ENCODE measurements at places on chromosomes 13 and 19.

- DNase-seq = no peak
These were observed 273.8 kb downstream of the SLITRK6 start for GRCh38 chr13:85525411-85525810.

DNA sequence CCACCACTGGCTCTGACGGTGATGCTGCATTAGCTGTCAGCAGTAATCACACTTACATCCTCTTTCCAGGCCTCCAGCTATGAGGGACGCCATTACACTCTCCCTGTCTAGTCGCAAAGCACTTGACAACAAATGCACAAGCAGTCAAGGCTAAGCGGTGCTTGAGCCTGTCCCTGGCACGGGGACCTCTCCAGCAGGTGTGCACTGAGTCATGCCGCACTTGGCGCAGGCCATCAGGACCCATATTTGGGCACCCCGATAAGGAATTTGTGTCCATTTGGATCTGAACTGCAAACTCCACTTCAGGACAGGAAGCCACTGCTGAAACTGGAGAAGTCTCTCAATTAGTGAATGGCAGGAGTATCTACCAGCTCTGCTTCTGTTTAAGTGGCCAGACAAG is 301.9 kb upstream of the OBI1 start:
- DNase-seq = no peak

DNA sequence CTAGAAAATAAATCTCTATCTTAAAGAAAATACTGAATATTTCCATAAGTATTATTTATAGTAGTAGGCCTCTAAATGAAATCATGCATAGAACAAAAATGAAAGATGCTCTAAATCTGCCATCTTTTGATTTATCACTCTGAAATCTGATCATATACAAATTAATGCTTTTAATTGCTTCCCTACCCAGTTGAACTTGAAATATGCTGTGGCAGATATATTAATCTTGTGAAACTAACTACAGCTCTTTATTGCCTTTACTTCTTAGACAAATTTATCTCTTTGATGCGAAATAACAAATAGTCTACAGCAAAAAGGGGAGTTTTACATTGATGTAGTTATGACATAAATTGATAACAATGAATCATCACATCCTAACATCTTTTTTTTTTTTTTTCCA is 510.7 kb upstream of the SLITRK6 start:
- DNase-seq = no peak

- DNase-seq = no peak
These were observed 26.7 kb upstream of the NAPA start for GRCh38 chr19:47541518-47541917.

GRCh38 chr13:113415032-113415431 is 38.3 kb downstream of the ADPRHL1 start:
- no peak for DNase-seq

DNA sequence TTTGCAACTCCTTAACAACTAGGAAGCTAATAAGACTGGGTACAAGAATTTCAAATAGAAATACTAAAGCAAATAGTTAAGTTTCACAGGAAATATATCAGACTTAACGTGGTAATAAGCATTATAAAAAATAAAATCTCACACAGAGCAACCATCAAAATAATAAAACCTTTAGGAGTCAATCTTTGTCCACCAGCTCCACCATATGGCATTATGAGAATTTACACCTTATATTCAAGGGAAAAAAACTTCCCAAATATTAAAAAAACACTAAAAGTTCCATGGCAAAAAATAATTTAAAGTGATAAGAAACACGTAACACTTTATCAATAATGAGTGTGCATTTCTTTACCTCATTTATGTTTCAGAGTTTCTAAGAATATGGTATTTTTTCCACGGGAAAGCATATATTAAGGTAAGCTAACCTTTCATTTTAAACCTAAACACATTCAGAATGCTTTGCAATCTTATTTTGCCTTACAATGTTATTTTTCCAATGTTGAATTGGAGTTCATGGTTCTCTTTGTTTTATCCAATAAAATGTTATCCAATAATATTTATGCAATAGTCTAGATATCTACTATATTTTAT is 423.2 kb upstream of the SGCG start:
- DNase-seq = no peak

GRCh38 chr19:31693933-31694269 is 344.7 kb upstream of the TSHZ3 start:
- DNase-seq = no peak

DNA sequence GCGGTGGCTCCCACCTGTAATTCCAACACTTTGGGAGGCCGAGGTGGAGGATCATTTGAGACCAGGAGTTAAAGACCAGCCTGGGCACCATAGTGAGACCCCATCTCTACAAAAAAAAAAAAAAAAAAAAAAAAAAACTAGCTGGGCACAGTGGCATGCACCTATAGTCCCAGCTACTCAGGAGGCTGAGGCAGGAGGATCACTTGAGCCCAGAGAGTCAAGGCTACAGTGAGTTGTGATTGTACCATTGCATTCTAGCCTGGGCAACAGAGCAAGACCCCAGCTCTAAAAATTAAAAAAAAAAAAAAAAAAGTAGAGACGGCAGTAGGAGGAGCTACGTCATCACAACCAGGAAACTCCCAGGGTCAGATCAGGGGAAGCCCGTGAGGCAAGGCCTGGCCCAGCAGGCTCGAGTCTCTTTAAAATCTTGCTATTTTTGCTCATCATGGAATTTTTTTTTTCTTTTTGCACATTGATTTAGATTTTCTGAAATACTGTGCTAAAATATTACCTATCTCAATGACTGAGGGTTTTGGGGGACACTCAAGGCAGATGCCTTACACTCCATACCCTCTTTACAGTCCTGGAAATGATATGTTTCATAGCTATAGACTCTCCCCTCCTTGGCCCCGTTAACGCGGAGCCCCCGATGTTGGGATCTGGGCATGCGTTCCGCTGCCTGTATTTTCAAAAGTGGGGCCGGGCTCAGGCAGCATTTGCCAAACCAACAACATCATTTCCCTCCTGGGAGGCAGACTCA is 44.4 kb upstream of the USE1 start:
- no peak for DNase-seq

DNA sequence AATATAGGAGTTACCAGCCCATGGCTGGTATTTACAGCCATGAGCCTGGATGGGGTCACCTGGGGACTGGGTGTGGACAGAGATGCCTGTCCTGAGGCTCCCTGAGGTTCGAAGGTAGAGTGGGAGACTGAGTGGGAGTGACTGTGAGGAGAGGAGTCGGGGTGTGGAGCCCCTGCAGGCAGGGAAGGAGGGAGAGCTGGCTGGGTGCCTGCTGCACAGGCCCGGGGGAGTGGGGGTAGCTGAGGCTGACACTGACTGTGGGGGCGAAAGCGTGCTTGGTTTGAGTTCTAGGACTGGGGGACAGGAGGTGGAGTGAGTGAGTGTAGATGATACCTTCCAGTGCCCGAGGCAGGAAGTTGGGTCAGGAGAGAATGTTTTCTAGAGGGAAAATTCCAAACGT is 7.1 kb downstream of the RAB11B start:
- DNase-seq = no peak

DNA sequence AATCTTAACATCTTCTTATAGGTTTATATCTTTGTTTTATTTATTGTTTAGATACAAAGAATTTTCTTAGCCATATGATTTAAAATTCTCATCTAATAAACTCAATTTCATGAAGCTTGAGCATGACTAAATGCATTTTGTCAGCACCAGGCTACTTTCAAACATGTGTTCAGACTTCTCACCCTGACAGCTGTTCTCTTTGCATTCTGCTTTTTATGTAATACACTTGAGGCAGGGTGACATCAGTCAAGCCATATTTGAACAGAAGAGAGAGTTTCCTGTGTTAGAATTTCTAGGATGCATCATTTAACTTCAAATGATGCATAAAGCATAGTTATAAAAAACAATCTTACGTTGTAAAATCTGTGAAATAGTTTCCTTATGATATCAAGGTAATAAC is 1295.1 kb upstream of the PCDH20 start:
- no peak for DNase-seq

GRCh38 chr13:44172281-44172810 is 201.3 kb upstream of the SERP2 start:
- DNase-seq = no peak

DNA sequence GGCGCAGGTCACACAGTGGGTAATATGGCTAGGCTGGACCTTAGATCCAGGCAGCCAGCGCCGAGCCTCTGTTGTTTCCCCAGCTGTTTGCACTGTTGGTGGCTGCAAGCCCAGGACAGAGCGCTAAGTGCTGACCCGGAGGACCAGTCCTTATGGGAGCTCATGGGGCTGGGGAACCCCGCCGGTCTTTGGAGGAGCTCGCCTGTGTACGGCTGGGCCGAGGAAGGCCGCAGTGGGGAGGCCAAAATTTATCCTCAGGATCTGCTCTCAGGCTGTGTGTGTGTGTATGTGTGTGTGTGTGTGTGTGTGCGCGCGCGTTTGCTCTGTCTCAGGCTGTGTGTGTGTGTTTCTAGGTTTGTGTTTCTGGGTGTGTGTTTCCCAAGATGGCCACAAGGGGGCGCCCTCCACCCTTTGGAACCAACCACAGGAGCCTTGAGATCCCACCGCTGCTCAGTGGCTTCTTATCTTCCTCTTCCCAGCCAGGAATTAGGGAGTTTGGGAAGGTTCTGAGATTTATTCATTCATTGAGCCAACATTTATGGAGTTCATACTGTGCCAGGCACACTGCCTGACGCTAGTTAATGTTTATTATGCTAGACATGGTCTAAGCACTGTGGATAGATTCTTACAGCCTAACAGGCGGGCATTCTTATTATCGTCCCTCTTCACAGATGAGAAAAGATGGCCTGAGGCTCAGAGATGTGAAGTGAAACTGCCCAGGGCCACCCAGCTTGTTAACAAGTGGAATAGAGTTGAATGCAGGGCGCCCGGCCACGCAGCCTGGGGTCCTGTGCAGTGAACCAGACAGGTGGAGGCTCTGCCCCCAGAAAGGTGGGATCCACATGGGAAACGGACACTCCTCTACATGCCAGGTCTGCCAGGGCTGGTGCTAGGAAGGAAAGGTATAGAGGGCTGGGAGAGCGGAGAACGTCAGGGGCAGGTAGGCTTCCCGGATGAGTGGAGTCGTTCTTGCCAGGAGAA is 13.0 kb downstream of the PGLYRP1 start:
- DNase-seq = peak; percentile 82

GRCh38 chr19:29119590-29119989 is 93.4 kb downstream of the UQCRFS1 start:
- DNase-seq = no peak

DNA sequence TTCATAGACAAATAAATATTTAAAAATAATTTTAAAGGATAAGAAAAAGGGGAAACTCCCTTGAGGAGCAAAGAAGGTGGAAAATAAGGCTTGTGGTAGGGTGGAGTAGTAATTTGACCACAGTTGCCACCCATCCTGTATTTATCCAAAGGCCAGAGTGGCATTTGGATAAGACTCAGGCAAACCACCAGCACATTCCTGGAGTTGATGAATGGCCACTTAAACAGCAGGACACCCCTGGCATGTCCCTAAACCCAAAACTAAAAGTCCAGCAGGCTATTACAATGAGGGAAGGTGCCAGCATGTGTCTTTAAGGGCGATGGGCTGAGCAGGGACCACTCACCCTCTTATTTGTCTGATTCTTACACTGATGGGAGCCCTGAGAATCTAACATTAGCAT is 9.8 kb upstream of the FRY start:
- no peak for DNase-seq

DNA sequence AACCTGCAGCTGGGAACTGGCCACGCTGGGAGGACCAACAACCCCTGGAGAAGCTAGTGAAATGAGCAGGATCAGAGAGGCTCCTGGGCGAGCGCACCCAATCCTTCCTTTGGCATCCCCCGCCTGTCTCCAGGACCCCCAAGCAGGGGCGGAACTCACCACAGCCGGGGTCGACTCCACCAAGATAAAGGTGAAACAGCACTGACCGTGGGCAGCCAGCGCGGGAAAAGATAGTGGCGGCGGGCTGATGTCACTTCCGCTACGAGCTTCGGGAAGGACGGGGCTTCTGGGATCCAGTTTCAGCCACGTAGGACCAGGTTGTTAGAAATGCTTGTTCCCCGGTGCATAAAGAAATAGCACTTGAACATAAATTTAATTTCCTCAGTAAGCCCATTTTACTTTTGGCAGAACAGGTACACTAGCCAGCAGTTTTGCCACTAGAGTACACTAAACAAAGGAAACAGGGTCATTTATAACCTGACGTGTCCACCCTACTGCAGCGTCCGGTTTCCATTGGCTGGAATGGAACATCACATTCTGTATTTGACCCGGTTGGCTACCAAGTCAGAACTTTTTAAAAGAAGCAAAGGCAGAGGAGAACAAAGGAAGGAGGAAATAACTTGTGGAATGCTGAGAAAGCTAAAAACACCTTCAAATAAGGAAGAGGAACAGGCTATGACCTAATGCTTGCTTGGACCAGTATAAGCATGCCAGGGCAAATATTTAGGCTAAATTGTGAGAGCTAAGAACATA is 25.5 kb upstream of the ZNF562 start:
- no peak for DNase-seq

GRCh38 chr19:51916167-51916566 is 11.1 kb upstream of the ZNF613 start:
- no peak for DNase-seq

GRCh38 chr13:27542220-27542619 is 78.1 kb downstream of the LNX2 start:
- DNase-seq = no peak

- no peak for DNase-seq
These were observed 51.9 kb downstream of the GGACT start for GRCh38 chr13:100536643-100537180.

DNA sequence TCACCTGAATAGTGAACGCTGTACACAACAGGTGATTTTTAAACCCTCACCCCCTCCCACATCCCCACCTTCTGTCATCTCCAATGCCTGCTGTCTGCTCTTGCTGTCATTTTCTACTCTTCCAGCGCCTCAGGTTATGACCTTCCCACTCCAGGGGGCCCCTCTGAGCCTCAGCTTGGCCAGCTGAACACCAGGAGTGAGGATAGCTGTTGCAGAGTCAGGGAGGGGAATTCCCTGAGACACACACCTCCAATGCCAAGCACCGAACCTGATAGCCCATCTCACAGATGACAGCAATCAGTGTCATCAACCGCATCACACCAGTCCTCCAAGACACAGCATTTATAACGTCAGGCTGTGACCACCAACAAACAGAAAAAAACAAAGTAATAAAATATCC is 193.5 kb downstream of the ZNF536 start:
- DNase-seq = no peak

GRCh38 chr13:48158290-48158689 is 63.4 kb upstream of the MED4 start:
- no peak for DNase-seq

DNA sequence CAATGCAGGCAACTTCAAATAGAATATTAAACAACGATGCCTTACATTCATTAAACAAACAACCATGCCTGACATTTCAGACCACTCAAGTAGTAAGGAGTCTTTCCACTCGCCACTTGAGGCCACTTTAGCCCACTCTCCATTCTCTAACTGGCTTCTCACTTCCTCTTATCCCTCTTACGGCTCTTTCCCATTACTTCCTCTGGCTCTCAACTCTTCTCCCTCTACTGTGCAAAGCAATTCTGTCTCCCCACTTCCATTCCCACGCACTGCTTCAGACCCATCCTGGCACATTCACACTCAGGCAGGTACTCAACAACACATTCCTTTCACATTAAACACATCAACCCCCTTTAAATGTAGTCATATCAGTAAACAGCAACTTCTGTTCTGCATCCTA is 229.8 kb upstream of the IPO5 start:
- DNase-seq = no peak

GRCh38 chr19:29845574-29846176 is 33.9 kb downstream of the CCNE1 start:
- DNase-seq = peak; percentile 27

GRCh38 chr19:40253611-40254092 is 27.2 kb upstream of the CCNP start:
- no peak for DNase-seq

- DNase-seq = no peak
These were observed 5.2 kb upstream of the ANKRD10 start for GRCh38 chr13:110920038-110920437.
